ENCODE measurements at places on chromosomes 12 and 14.

GRCh38 chr12:80692114-80692513 lies 15.3 kb upstream of the MYF6 start:
- no peak for DNase-seq

DNA sequence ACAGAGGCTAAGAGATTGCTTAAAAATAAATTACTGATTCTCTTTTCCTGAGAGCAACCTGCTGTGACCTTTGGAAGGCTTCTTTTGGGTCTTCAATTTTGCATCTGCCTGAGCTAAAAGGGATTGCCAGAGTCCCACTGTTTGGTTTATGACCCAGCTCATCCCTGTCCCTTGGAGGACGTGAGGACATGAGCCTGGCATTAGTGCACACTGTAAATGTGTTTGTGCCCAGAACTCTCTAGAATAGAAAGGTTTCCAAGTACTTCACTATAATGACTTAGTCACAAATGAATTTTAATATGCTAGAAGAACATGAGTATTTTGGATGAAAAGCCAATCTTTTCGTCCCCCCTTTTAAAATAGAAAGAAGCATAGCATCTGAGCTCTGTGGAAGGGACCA lies 47.1 kb upstream of the CDKN3 start:
- DNase-seq: no peak

DNA sequence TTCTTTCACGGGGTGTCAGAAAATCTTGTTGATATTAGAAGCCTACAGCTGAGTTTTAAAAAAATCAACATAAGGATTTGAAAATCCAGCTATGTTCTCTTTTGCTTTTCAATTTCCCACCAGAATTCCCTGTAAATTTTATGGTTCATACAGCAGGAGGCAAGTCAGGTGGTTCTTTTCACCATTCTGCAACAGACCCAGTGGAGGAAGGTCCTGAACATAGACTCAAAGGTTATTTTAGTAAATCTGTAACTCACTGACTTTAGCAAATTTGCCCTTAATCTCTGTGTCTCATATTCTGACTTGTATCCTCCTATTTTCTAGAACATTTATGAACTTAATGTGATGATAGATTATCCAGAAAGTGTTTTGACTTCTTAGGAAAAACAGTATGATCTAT lies 235.4 kb upstream of the E2F7 start:
- no peak for DNase-seq

DNA sequence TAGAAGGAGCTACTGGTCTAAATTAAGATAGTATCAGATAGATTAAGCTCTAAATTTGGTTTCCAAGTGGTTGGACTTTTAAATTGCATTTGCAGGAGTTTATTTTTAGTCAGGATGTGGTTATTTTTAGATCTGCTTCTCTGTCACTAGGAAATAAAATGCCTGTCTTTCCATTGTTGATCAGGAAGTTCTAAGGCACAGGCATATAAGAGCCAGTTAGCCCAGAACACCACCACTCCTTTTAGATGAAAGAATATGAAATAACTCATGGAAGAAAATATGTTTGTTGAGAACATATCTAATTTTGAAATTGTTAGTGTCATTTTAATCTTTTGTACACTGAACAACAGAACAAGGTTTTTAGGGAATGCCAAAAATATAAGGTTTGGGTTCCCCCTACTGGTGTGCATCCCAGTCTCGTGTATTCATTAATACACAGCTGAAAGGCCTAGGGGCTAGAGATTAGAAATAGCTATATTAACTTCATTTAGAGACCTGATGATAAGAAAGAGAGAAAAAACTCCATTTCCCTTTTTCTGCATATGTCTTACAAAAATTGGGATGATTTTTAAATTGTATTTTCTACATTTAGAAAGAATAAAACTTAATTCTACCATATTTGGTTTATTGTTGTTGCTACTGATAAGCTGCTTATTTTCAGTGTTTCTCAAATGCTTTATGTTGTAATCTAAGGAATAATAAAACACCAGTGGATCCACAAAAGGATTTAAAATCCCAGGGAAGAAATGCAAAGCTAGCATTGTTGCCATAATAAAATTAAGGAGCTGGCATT lies 67.2 kb downstream of the RIC8B start:
- DNase-seq: peak; percentile 3

DNA sequence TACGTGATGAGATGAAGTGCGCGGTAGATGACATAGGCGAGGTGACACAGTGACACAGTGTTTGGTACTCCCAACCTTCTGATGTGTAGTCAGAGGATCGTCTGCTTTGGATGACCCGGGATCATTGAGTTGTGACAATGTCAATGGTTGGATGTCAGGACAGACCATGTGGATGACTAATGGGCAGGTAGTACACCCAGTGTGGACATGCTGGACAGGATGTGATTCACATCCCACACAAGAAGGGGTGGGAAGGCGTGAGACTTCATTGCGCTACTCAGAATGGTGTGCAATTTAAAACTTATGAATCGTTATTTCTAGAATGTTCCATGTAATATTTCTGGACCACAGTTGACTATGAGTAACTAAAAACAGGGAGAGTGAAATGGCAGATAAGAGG lies 23.8 kb downstream of the MAP3K9 start:
- no peak for DNase-seq
